Lung microvascular endothelial cell (primary cell): ENCODE measurements at places on chromosomes 2 and 18.

DNA sequence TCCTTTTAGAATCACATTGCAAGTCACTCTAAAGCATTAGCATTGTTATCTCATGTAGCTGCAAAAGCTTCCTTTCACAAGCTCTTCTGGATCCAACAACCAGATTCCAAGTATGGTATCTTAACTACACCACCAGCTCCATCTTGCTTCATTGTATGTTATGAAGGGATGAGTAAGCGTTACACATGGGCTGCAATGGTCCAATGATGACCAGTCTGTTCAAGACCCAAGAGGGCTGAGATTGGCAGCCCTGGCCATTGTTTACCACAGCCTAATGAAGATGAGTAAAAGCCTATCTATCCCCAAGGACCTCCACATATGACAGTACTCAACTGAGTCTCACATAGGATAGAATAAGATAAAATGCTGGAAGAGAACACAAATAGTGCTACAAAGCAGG lies 6.3 kb downstream of the CFLAR start:
- no peak for DNase-seq

DNA sequence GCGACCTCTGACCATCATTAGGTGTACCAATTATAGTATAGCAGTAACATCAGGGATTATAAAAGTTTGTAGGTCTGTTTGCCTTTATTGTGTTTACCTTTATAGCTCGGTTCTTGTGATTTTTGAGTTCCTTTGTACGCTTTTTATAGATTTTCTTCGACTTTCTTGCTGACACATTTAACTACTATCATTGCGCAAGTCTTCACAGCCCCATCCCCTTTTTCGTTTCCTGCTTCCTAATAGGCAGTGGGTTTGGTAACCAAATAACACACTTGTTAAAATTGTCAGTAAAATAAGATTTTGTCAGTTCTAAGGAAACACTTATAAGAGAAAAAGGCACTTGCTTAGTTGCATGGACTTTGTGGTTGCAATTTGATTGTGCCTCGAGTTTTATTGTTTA lies 541.5 kb downstream of the LRP1B start:
- DNase-seq: no peak

DNA sequence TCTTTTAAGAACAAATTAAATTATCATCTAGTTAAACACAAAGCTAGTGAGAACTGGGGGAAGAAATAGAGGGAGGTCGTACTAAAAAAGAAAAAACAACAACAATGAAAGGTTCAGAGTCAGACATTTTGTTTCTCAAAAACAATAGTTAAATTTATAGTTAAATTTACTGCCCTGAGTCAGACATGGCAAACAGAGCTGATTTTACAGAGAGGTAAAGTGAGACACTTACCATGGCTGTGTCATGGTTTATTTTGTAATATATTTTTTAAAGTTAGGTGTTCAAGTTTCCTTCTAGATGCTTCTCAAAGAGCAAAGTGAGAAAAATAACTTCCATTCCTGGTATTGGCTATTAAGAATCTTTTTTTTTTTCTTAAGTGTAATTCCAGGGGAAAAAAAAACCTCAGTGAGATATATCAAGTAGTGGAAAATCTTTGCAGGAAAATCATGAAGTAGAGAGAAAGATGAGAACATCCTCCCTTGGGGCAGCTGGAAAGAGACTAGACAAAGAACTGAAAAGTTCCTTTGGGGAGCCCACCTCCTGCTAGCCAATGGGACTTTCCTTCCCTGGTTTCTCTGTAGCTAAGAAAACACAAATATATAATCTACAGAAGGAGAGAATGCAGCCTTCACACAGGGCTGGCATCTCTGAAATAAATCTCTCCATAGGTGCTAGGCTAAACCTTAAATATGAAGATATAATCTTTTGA lies 12.3 kb downstream of the KLF7 start:
- no peak for DNase-seq

DNA sequence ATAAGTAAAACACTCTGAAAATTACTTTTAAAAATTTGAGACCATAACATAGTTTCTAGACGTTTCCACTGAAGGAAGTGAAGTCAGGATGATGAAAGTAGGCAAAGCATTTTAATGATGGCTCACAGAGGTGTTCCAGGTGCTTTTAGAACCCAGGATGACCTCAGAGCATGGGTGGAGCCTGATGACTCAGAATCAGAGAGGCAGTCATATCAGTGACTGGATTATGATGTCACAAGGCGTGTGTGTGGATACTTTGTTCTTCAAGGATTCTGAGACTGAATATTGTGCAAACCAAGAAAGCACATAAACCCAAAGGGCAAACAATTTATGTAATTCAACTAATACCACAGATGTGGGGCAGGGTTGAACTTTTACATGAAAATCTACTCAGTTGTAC lies 208.0 kb upstream of the FBXO11 start:
- DNase-seq: peak; percentile 8

DNA sequence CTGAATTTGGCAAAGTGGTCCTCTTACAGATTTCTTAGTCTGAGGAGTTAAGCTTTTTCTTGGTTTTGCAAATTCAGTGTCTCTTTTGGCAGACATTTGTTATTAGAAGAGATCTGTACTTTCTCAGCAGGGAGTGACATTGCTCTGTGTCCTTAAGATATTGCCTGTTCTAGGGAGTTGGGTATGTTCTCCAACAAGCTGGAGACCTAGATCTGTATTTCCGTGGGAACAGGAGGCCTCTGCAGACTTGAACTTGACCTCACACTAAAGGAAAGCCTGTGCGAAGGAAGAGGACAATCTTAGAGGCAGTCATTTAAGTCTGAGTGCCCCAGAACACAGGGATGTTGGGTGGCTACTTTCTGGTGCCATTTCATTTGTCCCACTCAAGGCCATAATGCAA lies 107.0 kb upstream of the ATP8B1 start:
- no peak for DNase-seq

DNA sequence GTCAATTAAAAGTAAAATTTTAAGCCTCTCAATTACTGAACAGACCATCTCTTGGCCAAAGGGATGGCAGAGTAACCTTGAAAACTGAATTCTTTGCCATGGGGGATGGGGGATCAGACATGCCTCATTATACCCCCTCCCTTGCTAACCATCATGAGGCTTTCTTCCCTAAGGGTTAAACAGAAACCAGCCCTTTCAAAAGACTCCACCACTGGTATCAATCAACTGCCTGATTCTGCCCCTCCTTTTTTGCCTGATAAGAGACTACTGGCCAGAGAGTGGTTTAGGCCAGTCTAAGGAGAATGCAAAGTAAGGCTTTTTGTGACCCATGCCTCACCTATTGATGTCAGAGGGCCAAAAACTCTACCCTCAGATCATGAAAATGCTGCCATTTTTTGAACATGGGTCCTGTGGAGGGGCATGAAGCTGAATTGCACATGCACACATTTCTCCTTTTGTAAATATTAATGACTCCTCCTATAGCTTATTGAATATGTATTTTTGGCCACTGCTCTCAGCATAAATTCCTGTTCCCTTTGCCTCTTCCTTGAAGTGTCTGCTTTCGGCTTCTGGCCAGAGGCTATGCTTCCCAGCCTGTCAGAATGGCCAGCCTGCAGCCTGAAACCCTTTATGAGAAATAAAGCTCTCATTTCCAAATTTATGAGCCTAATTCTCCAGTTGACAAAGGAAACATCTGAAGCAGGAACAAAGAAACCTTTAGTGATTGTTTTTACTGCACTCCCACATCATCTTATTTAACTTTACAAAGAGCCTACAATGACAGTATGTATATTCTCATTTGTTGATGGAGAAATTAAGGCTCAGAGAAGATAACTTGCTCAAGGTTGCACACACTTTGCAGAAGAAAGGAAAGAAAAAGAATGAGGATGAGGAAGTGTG lies 270.7 kb upstream of the CELF4 start:
- no peak for DNase-seq

- peak; percentile 5 for DNase-seq
These were observed 748 bp upstream of the ZNF804A start for GRCh38 chr2:184597571-184597991.

- peak; percentile 44 for DNase-seq
These were observed 820 bp upstream of the SH3BP4 start for GRCh38 chr2:234950730-234951663.

DNA sequence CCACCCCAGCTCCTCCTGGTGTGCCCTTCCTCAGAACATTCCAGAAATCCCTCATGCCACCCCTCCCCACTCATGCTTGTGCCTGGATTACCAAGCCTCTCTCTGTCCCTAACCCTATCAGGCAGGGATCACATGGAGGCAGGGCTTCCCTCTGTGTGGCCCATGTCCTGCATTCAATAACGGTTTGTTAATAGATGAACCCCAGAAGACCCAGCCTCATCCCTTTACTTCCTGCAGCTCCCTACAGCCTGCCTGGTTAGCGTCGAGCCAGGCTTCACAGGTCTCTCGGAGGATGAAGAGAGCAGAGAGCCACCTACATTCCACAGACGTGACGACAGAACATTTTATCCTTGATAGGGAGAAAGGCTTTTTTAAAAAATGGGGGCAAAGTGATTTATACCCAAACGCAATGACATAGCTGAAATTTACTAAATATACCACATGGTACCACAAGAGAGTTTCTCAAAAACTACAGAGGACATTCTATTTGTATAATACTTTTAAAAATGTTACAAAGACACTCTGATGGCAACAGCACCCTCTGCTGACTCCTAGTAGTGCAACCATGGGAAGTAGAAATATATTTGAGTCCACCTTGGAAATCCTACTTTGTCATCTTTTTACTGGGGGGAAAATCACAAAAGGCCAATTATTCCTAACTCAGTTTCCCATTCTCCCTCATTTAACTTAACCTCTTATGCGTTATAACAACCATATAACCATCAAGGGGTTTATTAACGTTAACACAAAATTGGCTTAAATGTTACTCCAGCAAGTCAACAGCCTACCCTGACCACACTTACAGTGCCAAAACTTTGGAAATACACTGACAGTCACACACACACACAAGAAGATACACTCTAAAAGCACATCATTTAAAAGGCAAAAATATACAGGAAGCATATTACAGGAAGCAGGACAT lies 30.7 kb downstream of the FBXO15 start:
- DNase-seq: peak; percentile 39
